ENCODE measurements at places on chromosomes 12 and 14.

DNA sequence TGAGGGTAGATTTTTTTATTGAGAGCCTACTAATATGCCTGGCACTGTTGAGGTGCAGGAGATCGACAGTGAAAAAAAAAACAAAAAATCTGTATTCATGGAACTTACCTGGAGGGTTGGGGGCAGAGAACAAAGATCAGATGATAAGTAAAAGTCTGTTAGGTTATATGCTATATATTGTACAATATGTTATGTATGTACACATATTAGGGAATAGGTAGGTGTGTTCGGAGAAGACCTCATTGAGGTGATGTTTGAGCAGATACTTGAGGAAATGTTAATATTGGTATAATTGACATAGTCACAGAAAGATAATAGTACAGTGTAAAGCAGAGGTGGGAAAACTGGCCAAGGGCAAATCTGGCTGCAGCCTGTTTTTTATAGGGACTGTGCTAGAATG, 5.6 kb downstream of the ARF6 start:
- no peak for DNase-seq

GRCh38 chr12:104064031-104064841, at the start of gene HCFC2:
Gene HCFC2, plus strand, starts transcription at chr12:104064531. Its CDS starts 30 bp downstream, at chr12:104064561.
- DNase-seq = peak; percentile 95

DNA sequence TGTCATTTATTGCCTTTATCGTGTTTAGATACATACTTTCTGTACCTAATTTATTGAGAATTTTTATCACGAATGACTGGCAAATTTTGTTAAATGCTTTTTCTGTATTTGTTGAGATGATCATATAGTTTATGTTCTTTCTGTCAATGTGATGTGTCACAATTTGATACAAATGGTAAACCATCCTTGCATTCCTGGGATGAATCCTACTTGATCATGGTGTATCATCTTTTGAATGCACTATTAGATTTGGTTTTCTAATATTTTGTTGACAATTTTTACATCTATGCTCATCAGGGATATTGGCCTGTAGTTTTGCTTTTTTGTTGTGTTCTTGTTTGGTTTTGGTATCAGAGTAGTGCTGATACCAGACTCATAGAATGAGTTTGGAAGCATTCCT, 185.1 kb downstream of the NUBPL start:
- DNase-seq = no peak

DNA sequence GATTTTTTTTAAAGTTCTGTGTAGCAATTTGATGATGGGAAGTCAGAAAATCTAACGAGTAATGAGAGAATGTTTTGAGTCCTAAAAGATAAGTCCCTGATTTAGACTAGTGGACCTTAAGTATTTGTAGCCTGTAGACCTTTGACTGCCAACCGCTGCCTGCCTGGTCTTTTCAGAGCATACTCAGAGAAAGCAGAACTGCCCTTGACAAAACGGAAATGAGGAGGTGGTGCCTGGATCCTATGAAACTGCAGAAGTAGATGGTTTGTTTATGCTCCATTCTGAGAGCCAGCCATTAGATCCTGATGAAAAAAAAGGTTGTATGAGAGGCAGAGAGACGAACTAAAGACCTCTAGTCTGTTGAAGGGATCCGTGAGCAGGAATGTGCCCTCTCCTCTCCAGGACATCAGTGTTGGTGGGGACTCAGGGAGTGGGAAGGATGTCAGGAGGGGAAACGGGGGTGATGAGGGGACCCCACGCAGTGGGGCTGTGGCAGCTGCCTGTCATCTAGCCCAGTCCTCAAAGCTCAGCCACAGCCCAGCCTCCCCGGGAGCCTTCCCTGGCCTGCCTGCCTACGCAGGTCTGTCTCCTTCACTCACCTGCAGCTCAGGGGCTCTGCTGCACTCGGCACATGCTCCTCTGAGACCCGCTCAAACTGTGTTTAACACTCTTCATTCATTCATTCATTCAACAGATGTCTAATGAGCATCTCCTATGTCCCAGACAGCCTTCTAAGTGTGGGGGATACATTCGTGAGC, 447.5 kb downstream of the AACS start:
- no peak for DNase-seq

DNA sequence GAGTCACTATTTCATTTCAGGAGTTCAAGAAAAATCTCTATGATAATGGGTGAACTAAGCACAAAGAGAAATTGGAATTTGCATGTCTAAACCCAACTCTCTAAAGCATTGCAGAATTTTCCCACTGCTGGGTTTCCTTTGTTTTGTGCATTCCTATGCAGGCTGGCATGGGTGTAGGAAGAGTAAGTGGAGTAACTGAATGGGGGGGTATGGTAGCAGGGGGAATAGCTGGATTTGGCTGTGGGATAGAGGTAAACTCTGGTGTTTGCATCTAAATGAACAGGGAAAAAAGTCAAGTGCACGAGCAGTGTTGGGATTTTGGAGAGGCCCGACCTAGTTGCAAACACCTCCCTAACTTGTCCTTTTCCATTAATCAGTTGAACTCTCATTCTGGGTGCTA, 159.1 kb downstream of the ANO4 start:
- no peak for DNase-seq

- DNase-seq = no peak
Measured at GRCh38 chr12:48889679-48890078, 24.0 kb upstream of the RND1 start.

GRCh38 chr14:89669193-89669592, 252.2 kb upstream of the FOXN3 start:
- no peak for DNase-seq

DNA sequence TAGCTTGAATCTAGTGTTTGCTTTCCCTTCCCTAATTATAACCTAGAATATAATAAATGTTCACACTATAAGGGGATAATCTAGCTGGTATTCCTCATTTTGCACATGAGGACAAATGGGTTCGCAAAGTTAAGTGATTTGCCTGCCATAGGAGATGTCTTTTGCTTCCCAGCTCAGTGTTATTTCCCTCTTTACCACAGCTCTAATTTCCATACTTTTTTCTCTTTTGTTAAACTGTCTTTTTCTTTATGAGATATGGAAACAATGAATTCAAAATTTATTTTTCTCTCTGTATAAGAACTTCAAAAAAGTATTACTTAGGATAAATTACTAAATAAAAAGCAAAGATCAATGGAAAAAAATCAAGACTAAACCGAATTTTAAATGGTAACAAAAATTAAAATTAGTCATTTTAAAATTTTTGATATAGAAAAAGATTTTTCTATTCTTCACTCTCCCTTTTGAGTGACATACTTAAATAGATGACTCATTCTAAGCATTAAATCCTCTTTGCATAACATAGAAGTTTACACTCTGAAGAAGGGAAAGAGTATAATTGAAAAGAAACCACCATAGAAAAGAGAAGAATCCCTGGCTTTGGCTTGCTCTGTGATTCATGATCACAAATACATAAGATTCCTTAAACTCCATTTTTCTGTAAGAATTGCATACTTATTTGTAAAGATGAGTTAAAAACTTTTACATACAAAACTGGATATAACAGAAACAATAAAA, 97.3 kb downstream of the INSM2 start:
- DNase-seq = no peak

- no peak for DNase-seq
Measured at GRCh38 chr12:4763549-4763948, 43.3 kb downstream of the GALNT8 start.

- no peak for DNase-seq
Measured at GRCh38 chr12:53077030-53077429, 2.2 kb downstream of the SPRYD3 start.

Data from left forelimb (tissue), 1 donor.